ENCODE measurements at places on chromosomes 6 and 20.

DNA sequence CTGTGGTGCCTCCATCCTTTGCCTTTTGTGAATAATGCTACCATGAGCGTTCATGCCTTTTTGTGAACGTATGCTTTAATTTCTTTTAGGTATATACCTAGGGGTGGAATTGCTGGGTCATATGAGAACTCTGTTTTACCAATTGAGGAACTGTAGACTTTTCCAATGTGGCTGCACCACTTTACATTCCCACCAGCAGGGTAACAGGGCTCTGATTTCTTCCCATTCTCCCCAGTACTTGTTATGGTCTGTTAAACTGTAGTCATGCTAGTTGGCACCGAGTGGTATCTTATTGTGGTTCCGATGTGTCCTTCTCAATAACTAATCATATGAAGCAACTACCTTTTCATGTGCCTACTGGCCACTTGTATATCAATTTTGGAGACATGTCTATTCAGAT lies 312.1 kb downstream of the GMDS start:
- DNase-seq = no peak

- DNase-seq = no peak
Measured at GRCh38 chr20:64107736-64108457, 532 bp upstream of the NPBWR2 start.

DNA sequence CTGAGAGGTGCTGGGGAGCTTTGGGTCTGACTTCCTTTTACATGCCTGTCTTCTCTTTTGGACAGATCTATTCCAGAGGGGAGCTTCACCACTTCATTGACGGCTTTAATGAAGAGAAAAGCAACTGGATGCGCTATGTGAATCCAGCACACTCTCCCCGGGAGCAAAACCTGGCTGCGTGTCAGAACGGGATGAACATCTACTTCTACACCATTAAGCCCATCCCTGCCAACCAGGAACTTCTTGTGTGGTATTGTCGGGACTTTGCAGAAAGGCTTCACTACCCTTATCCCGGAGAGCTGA lies 13.1 kb downstream of the PRDM1 start:
- DNase-seq = peak; percentile 10

GRCh38 chr6:21772884-21773575 lies 179.5 kb downstream of the SOX4 start:
- DNase-seq = no peak

DNA sequence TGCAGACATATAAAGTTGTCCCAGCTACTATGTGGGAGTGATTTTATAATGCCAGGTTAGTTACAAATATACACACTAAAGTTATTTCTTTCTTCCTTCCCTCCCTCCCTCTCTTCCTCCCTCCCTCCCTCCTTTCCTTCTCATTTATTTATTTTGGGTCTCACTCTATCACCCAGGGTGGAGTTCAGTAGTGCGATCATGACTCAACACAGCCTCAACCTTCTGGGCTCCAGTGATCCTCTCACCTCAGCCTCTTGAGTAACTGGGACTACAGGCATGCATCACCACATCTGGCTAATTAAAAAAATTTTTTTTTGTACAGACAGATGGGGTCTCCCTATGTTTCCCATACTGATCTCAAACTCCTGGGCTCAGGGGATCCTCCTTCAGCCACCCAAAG lies 59.2 kb downstream of the PHF20 start:
- DNase-seq = no peak

GRCh38 chr6:168943231-168943905 lies 310.3 kb downstream of the THBS2 start:
- DNase-seq = no peak

DNA sequence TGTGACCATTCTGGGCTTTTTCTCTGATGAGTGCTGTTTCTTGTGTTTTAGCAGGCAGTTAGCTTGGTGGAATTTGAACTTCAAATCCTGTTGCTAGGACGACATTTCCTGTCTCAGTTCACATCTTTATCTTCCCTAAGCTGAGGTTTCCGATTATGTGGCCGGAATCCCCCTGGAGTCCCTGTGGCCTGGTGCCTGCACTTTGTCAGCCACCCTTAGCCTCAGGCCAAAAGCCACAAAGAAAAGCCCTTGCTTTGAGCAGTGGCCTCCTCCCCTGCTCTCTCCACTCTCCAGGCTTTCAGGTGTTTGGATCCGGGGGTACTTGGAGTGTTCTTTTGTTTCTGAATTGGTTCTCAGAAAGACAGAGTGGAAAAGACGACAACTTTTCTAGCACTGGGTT lies 59.9 kb upstream of the PMEPA1 start:
- DNase-seq = no peak

DNA sequence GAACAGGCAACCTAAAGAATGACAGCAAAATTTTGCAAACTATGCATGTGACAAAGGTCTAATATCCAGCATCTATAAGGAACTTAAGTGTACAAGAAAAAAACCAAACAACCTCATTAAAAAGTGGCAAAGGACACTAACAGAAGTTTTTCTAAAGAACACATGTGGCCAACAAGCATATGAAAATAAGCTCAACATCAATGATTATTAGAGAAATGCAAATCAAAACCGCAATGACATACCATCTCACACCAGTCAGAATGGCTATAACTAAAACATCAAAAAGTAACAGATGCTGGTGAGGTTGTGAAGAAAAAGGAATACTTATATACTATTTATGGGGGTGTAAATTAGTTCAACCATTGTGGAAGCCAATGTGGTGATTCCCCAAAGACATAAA lies 5.5 kb downstream of the RFPL4B start:
- DNase-seq = no peak

DNA sequence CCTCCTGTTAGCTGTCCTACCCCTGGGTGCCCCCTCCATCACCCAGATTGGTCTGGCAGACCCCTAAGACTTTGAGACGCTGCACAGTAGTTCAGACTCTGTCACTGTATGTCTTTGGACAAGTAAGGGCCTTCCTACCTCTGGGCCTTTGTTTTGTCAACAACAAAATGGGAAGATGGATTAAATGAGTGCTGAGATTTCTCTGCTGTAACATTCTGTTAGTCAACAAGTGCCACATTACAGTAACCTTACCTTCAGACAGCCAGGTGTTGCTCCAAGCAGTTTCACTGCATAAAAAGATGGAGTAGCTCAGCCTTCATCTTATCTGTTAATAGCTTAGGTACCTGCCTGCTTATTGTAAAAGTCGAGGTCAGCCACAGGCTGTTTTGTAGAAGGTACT lies 16.0 kb downstream of the CHMP4B start:
- DNase-seq = no peak

- no peak for DNase-seq
Measured at GRCh38 chr6:82840571-82840970, 225.1 kb downstream of the UBE3D start.

DNA sequence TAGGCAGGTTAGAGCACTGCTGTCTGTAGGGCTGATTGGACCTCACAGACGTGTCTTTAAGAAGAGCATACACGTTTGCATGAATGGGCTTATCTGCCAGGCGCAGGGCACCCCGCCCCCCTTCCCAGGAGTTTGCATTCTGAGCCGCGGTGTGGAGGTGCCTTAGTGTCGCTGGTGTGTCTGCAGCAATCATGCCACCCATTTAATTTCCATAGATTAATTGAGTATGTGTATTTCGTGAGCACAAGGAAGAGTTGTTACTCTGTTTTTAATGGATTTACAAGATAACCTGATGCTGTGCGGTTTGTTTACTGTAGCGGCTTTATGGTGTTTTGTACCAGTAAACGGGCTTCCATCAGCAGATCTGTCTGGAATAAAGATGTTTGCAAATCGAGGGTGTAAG lies 107.7 kb downstream of the ZDHHC14 start:
- DNase-seq = no peak

DNA sequence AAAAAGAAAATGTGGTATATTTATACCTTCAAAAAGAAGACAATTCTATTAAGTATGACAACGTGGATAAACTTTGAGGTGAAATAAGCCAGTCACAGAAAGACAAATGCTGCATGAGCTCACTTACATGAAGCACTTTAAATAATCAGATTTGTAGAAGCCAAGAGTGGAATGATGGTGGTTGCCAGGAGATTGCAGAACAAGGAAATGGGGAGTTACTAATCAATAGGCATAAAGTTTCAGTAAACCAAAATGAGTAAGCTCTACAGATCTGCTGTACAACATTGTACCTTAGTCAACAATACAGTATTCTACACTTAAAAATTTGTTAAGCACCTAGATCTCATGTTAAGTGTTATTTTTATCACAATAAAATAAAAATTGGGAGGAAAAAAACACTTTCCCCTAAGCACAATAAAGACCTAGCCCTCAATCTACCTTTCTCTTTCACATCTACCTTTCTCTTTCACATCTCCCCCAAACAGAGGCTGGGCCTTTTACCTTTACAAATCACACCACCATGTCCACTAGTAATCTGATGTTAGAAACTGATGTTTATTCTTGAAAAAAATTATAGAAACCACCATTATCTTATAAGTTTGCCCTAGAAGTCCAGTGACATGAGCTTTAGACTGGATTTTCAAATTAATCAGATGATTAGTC lies 73.9 kb downstream of the PKIB start:
- no peak for DNase-seq

- DNase-seq = no peak
Measured at GRCh38 chr20:9139106-9139833, 70.4 kb downstream of the PLCB4 start.

DNA sequence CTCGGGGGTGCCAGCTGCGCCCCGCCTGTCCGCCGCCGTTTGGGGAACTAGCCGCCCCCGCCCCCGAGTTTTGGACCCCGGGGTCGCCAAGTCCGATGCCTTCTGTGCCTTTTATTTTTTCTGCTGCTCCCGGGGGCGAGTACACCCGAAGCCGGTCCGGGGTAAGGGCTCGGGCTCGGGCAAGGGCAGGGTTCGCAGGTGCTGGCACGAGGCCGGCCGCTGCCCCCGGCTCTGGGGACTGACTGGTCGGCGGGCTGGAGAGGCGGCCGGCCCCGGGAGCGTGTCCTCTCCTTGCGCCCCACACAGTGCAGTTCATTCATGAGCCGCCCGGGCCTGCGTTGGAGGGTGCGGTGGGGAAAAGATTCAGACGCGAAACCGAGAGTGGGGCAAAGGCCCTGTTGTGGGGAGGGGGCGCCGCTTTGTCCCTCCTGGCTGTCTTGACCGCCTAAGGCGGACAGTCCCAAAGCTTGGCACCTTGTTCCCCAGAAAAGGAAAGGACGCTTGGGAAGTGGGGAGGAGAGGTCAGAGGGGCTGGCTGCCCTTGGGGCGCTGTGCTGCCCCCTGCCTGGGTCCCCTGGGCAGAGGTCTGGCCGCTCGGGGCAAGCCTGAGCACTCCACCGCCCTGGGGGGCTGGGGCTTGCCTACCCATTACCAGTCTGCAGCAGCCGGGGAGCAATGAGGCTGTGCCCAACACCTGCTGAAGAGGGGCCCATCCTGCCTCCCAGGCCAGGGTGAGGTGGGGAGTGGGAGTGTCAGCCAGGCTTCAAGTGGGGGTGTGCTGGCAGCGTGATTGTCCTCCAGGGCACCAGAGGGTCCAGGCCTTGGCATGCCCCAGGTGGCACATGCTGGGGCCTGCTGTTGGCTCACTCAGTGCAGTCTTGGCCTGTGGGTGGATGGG lies 915 bp downstream of the TMEM63B start:
- DNase-seq = peak; percentile 22

DNA sequence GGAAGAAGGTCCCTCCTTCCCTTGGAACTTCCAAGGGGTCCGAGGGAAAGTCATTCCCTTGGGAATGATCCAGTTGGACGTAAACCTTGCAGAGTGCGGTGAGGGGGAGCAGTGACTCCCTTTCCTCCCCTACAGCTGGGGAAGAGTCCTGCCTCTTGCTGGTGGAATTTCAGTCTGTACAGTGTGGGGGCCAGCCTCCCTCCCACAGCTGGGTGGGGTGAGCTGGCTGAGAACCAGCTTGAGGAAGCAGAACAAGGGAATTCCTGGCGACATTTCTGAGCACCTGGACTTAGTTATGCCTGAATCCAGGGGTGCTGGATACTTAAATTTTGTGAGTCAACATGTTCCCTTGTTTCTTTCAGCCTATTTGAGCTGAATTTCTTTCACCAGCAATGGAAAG lies 152.0 kb downstream of the ANKRD60 start:
- no peak for DNase-seq

DNA sequence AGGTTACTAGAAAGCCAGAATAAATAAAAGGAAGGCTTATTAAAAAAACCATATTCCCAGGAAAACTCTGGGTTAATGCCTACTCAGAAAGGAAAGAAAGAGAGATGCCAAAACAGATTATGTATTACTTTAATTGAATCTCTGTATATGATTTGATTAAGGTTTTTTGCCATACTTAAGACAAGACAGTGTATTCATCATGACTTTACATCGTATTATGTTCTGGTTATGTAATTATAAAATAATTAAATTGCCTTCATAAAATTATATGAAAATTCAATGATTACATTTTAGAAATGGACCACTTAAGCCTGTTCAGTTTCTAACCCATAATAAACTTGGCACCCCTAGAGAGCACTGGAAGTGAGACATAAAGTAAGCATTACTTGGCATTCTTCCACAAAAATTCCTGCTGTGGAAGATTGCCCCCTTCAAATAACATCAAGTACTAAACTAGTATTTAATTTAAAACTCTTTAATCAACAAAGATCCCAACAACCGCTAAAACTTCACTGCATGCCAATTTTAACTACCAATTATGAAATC lies 20.8 kb upstream of the IBTK start:
- DNase-seq = no peak

DNA sequence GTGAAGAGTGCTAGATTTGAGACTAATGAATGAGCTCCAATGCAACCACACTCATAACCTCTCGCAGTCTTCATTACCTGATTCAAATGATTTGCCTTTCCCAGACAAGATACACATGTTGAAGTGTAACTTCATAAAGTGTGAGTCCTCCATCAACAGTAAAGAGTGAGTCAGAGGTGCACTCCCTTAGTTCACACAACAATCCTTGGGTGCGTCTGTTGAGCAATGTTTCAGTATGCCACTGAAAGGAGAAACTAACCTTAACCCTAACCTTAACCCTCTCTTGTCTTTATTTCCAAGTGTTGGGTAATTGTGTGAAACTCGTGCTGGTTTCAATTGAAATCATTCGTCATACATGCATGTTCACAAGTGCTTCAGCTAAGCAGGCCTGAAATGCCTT lies 21.0 kb upstream of the RIN2 start:
- DNase-seq = no peak

- no peak for DNase-seq
Measured at GRCh38 chr6:133313068-133313467, 71.9 kb downstream of the EYA4 start.

DNA sequence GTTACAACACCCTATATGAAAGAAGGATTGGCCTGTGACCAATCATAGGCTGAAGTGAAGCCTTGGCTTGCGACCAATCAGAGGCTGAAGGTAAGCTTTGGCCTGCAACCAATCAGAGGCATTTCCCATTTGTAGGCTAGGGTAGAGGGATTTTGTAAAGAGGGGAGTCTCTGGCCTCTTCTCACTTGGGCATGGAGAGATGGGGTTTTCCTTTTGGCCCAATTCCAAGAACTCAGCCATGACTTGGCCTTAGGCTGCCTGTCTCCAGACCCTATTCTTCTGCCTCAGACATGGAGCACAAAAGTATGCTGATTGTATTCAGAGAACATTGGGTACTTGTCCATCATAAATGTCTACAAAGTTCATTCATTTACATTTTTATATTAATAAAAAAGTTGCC lies 308.3 kb downstream of the UTRN start:
- DNase-seq = no peak

GRCh38 chr20:10366898-10367692 lies 66.9 kb downstream of the MKKS start:
- DNase-seq = no peak

GRCh38 chr6:13471184-13471583 lies 16.2 kb downstream of the GFOD1 start:
- no peak for DNase-seq

All from MM.1S (cell line).